Peyer's patch (tissue), 4 donors: ENCODE measurements at places on chromosomes 7 and 10. TPM values are rescaled to one million over a fixed set of nuclear protein-coding genes. Genes with fewer than 3 reads are reported as not detected.
A peak's percentile ranks its signal among the peaks of the same experiment; 100 is the strongest.

The SEMA3D gene
- 6.6 TPM for total RNA-seq

The MMS19 gene
- total RNA-seq, result 127 TPM

The HYAL4 gene
- not detected for total RNA-seq

The ELOVL3 gene
- not detected for total RNA-seq

The AMPH gene
- 4.4 TPM for total RNA-seq

DNA sequence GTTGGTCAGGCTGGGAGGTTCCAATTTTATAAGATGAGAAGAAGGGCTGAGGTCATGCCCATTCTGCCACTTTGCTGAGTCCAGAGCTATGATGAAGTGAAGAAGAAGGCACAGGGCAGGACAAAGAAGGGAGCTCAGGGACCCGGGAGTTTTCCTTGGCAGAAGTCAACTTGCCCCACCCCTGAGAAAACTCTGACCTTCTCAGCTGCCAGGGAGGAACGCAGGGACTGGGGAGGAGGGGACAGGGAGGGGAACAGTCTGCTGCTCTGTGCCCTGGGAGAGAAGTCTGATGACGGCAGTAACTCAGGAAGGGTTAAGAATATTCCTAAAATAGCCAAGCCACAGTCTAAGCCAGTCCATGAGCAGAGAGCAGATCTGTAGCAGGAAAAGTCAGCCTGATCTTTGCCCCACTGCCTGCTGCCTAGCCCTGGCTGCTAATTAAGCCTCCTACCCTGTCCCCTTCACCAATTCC, 11.7 kb downstream of the ADIRF start:
- no peak for DNase-seq
- no peaks in the 10 kb centered on the region for H3K4me1 ChIP-seq
- H3K27ac ChIP-seq, result peak overlapping the region; percentile 80

- no peak for DNase-seq
- no peaks in the 10 kb centered on the region for H3K27me3 ChIP-seq
- H3K27ac ChIP-seq, result no peak overlapping the region
- H3K4me3 ChIP-seq, result no peak overlapping the region
Measured at GRCh38 chr7:107248551-107249316, 79.9 kb downstream of the HBP1 start.

DNA sequence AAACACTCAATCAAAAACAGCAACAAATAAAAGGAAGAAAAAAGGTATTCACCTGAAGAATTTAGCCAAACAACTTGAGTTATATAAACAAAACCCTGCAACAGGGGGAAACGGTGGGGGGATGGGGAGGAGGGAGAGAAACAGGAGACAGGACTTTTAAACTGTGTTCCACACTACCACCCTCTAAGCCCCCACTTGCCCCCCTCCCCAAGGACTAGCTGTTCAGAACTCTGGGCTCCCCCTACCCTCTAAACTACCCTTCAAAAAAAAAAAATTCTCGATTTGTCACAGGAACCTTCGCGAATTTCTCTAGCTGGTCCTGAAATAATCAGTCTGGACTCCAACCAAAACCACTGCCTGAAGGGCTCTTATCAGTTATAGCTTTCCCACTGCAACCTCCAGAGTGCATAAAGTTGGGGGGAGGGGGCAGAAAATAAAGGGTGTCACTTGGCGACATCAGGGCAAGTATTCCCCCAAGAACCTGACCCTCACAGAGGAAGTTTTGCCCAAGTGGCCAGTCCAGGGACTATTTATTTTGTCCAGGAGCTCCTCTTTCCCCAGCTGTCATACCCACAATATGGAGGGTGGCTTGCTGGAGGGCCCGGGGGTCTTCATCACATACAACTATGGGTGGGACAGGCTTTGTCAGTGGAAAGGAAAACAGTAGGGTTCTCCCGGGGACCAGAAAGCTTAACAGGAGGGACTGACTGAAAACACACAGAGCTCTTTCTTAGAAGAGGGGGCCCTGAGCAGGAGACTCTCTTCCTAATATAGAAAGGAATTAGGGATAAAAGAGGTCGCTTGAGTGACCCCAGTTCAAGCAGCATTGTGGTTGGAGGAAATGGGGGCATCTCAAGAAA, 1.3 kb downstream of the UBE2H start:
- no peaks in the 10 kb centered on the region for H3K36me3 ChIP-seq
- peak overlapping the region; percentile 94 for H3K27ac ChIP-seq
- H3K27me3 ChIP-seq, result no peaks in the 10 kb centered on the region

- no peak overlapping the region for H3K4me3 ChIP-seq
- H3K4me1 ChIP-seq, result peaks cover 20% of the 10 kb centered on the region
- H3K27me3 ChIP-seq, result no peaks in the 10 kb centered on the region
- no peaks in the 10 kb centered on the region for H3K36me3 ChIP-seq
Measured at GRCh38 chr10:12960941-12961340, 40.6 kb downstream of the CCDC3 start.

GRCh38 chr7:30102281-30102680, 32.5 kb upstream of the MTURN start:
- H3K27me3 ChIP-seq, result no peaks in the 10 kb centered on the region
- DNase-seq, result no peak
- H3K36me3 ChIP-seq, result no peaks in the 10 kb centered on the region
- H3K4me3 ChIP-seq, result no peak overlapping the region
- no peaks in the 10 kb centered on the region for H3K4me1 ChIP-seq
- H3K27ac ChIP-seq, result no peak overlapping the region

DNA sequence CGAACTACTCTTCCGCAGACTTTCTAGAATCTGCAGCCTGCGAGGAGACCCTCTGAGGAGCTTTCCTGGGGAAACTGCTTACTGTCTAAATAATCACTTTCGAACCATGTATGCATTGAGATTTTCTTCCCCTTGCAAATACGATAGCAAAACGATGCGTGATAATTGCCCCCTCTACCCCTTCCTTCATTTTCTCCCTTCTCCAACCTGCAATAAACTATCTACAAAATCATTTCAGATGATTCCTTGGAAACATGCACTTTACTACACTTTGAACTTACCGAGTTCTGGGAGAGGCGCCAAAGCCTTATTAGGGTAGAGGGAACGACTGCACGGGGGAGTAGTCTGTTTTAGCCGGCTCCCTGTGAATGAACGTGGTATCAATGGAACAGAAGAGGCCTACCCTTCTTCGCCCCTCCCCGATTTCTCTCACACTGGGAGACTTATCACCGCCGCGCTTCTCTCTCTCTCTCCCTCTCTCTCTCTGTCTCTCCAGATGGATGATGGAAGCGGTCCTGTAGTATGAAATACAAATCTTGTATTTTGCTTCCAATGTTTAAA, at the start of gene FGFBP3:
Gene FGFBP3 (minus strand): TSS at position 370 of the 561 bp plus-strand sequence. CDS start 517 bp downstream, outside the sequence.
- H3K27ac ChIP-seq, result peak within 1 kb of the TSS; percentile 70
- H3K27me3 ChIP-seq, result no peaks in the 10 kb centered on the region
- DNase-seq, result no peak
- H3K4me3 ChIP-seq, result peak within 1 kb of the TSS; percentile 68
- no peaks in the 10 kb centered on the region for H3K36me3 ChIP-seq
